ENCODE measurements at places on chromosomes 1 and 21. TPM values are rescaled to one million over a fixed set of nuclear protein-coding genes. Genes with fewer than 3 reads are reported as not detected.

The KCNJ9 gene
- not detected for total RNA-seq

The AMY2A gene
- total RNA-seq = 1.7 TPM

The VANGL2 gene
- 3.4 TPM for total RNA-seq

The IGSF5 gene
- total RNA-seq = 2.9 TPM

The KCNA3 gene
- total RNA-seq = 1.5 TPM

GRCh38 chr1:240591564-240591963, 20.4 kb downstream of the GREM2 start:
- H3K27ac ChIP-seq = no peak overlapping the region
- H3K4me1 ChIP-seq = no peaks in the 10 kb centered on the region
- no peaks in the 10 kb centered on the region for H3K27me3 ChIP-seq
- no peak for DNase-seq
- no peak overlapping the region for H3K4me3 ChIP-seq

DNA sequence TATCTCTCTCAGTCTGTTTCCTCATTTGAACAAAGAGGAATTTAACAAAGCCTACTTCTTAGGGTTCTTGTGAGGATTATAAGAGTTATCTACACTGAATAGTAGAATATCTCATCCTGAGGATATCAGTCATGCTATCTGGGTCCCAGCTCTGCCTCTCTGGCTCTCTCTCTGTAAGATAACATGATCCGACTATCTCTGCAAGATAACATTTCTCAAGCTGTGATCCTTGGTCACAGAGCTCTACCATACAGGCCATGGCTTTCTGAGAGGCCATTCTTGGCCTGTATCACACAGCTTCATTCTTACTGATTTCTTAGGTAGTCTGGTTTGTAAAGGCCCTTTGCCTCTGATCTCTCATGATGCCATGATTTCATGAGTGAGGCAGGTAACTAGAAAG, 71.0 kb upstream of the TRABD2B start:
- H3K4me3 ChIP-seq = no peak overlapping the region
- no peak overlapping the region for H3K27ac ChIP-seq
- DNase-seq = no peak
- no peaks in the 10 kb centered on the region for H3K27me3 ChIP-seq
- H3K36me3 ChIP-seq = no peaks in the 10 kb centered on the region
- no peaks in the 10 kb centered on the region for H3K4me1 ChIP-seq

GRCh38 chr1:1200876-1201810, 5.2 kb downstream of the TNFRSF18 start:
- peaks cover 18% of the 10 kb centered on the region for H3K4me1 ChIP-seq
- no peak for DNase-seq
- H3K36me3 ChIP-seq = no peaks in the 10 kb centered on the region
- no peaks in the 10 kb centered on the region for H3K27me3 ChIP-seq
- peak overlapping the region; percentile 26 for H3K27ac ChIP-seq

- DNase-seq = no peak
- H3K4me1 ChIP-seq = no peaks in the 10 kb centered on the region
- H3K4me3 ChIP-seq = no peak overlapping the region
- H3K27ac ChIP-seq = no peak overlapping the region
- no peaks in the 10 kb centered on the region for H3K36me3 ChIP-seq
Measured at GRCh38 chr1:205668951-205669340, 11.4 kb downstream of the SLC45A3 start.

DNA sequence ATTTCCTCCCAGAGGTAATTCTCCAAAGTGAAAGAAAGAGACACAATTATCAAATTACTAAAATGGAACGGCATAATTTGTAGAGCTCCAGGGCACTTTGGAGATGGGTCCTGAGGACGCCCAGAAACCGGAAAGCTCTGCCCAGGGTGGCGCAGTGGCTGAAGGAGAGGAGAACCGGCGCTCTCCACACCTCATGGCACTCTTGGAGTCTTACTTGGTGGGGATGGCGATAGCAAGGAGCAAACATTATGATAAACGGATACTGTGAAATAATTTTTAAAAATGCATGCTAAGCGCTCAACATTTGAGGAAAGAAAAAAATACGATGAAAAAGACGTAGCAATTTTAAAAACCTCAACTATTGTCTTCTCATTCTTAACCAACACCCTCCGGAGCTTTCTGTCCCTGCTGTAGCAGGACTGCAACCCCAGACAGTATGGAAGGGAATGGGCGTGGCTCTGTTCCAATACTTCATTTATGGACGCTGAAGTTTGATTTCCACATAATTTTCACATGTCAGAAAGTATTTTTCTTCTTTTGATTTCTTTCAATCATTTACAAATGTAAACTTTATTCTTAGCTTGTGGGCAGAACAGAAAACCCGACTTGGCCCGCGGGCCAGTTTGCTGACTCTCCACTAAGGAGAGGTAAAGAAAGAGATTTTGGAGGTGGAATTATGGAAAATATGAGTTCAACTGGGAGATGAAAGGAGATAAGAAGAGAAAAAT, 1.1 kb downstream of the S100A11 start:
- peaks cover 22% of the 10 kb centered on the region for H3K36me3 ChIP-seq
- DNase-seq = no peak
- peak overlapping the region; percentile 80 for H3K27ac ChIP-seq
- peak overlapping the region; percentile 70 for H3K4me3 ChIP-seq
- H3K27me3 ChIP-seq = no peaks in the 10 kb centered on the region

- no peaks in the 10 kb centered on the region for H3K36me3 ChIP-seq
- no peaks in the 10 kb centered on the region for H3K27me3 ChIP-seq
- no peak overlapping the region for H3K27ac ChIP-seq
Measured at GRCh38 chr21:29394051-29394450, 95.3 kb downstream of the BACH1 start.

GRCh38 chr1:27528818-27529703, 39.1 kb upstream of the WASF2 start:
- H3K27ac ChIP-seq = peak overlapping the region; percentile 97
- no peaks in the 10 kb centered on the region for H3K27me3 ChIP-seq
- peaks cover 6% of the 10 kb centered on the region for H3K36me3 ChIP-seq
- H3K4me1 ChIP-seq = peaks cover 59% of the 10 kb centered on the region
- DNase-seq = peak; percentile 88

DNA sequence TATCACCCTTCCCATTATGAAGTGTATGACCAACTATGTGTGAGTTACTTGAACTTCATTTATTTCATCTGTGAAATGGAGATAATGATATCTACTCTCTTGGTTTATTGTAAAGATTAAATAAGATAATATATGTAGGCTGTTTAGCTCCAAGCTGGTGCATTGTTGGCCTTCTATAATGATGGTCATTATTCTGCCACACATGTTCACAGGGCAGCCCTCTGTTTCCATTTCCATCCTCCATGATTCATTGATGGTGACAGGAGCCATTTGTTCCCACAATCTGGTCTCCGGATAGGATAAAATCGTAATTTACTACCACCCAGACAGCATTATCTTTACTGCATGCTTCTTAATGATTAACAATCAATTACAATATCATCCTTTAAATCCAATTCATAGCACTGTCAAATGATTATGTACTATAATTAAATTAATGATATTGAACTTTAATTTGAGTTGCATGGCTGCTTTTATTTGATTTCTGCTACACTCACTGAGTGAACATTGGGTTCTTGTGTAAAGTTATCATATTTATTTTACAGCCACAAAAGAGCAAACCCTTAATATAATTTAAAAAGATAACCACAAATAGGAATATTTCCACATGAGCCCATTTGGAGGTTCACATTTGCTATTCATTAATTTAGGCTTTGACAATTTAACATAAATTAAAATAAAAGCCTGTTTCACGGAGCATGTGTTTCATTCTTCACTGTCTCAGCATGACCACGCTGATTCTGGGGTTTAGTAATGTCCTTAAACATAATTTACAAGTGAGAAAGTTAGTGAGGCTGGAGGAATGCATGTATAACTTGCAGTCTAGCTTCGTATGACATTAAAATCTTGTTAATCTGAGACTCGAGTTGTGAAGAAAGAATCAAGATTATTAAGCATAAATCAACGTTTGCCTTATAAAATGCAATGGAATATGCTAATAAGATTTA, 596.4 kb upstream of the ZRANB2 start:
- H3K36me3 ChIP-seq = no peaks in the 10 kb centered on the region
- no peak for DNase-seq
- no peak overlapping the region for H3K27ac ChIP-seq
- no peak overlapping the region for H3K4me3 ChIP-seq
- H3K4me1 ChIP-seq = no peaks in the 10 kb centered on the region

DNA sequence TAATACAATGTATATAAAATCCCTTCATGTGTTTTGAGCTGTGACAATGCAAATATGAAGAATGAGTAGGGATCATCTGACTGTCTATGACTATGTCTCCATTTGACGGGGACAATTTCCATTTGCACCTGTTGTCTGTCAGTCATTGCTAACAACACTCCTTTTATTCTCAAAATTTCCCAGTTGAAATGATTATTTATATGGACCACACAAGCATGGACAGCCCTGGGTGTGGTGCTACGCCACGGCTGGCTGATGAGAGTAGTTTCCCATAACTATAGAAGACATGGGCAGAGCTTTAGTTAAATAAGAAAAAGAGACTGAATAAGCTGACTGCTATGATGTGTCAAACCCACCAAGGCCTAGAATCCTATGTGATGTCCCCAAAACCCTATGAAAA, 135.8 kb downstream of the MAP3K21 start:
- no peak overlapping the region for H3K27ac ChIP-seq
- DNase-seq = no peak
- no peaks in the 10 kb centered on the region for H3K36me3 ChIP-seq
- no peak overlapping the region for H3K4me3 ChIP-seq
- no peaks in the 10 kb centered on the region for H3K27me3 ChIP-seq
- no peaks in the 10 kb centered on the region for H3K4me1 ChIP-seq

GRCh38 chr1:7967196-7967595, 5.7 kb downstream of the PARK7 start:
- H3K4me1 ChIP-seq = peaks cover 33% of the 10 kb centered on the region
- no peak for DNase-seq
- H3K4me3 ChIP-seq = no peak overlapping the region

- H3K27ac ChIP-seq = no peak overlapping the region
- DNase-seq = no peak
Measured at GRCh38 chr1:58434607-58435006, 111.9 kb downstream of the OMA1 start.

- H3K27me3 ChIP-seq = no peaks in the 10 kb centered on the region
- no peak overlapping the region for H3K27ac ChIP-seq
- no peak for DNase-seq
- H3K36me3 ChIP-seq = no peaks in the 10 kb centered on the region
- H3K4me1 ChIP-seq = no peaks in the 10 kb centered on the region
Measured at GRCh38 chr1:172084876-172085275, 243.6 kb downstream of the DNM3 start.

- no peaks in the 10 kb centered on the region for H3K36me3 ChIP-seq
- H3K4me3 ChIP-seq = no peak overlapping the region
- DNase-seq = no peak
- no peaks in the 10 kb centered on the region for H3K4me1 ChIP-seq
- H3K27me3 ChIP-seq = no peaks in the 10 kb centered on the region
Measured at GRCh38 chr1:207647671-207648333, 2.9 kb downstream of the CR1L start.

DNA sequence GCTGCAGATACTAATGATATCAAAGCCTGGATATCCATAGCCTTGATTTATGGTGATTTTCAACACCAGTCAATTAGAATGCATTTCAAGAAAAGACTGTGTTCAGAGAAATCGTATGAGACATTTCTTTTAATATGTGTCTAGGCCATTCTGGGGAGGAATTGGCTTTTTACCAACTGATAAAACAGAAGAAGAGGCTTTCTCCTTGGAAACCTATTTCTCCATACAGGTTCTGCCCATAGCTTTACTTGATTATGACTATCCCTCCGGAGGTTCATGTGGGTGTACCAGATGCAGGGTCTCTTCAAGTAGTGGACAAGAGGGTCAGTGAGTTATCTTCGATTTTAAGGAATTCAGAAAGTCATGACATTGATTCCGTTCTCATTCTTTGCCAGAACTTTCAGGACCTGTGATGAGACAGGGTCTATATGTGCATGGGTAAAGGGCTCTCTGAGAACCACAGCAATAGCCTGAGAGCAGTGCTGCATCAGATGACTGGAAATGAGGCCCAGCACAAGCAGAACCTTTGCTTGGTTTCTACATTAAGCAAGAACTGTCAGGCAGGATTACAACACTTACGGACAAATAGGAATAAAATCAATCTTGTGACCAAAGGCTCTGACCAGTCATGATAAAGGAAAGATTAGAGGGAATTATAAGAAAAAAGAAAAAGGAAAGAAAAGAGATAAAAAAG, 263.7 kb upstream of the SGIP1 start:
- no peaks in the 10 kb centered on the region for H3K4me1 ChIP-seq
- peak overlapping the region; percentile 82 for H3K27ac ChIP-seq
- DNase-seq = no peak
- H3K4me3 ChIP-seq = no peak overlapping the region

GRCh38 chr1:17020502-17020901, 8.8 kb upstream of the ATP13A2 start:
- no peak overlapping the region for H3K27ac ChIP-seq
- no peaks in the 10 kb centered on the region for H3K27me3 ChIP-seq
- DNase-seq = no peak
- peaks cover 77% of the 10 kb centered on the region for H3K36me3 ChIP-seq
- H3K4me3 ChIP-seq = no peak overlapping the region

GRCh38 chr1:27152004-27152828, 2.7 kb downstream of the SLC9A1 start:
- no peaks in the 10 kb centered on the region for H3K27me3 ChIP-seq
- no peak for DNase-seq
- no peaks in the 10 kb centered on the region for H3K4me1 ChIP-seq
- peak overlapping the region; percentile 90 for H3K27ac ChIP-seq

- no peaks in the 10 kb centered on the region for H3K4me1 ChIP-seq
- H3K36me3 ChIP-seq = peaks cover 34% of the 10 kb centered on the region
- no peak for DNase-seq
- H3K27me3 ChIP-seq = no peaks in the 10 kb centered on the region
- no peak overlapping the region for H3K4me3 ChIP-seq
Measured at GRCh38 chr1:151661751-151662150, 49.9 kb downstream of the SNX27 start.

- DNase-seq = peak; percentile 85
- no peaks in the 10 kb centered on the region for H3K36me3 ChIP-seq
- H3K27ac ChIP-seq = peak within 1 kb of the TSS; percentile 76
- peaks cover 70% of the 10 kb centered on the region for H3K4me1 ChIP-seq
- H3K27me3 ChIP-seq = no peaks in the 10 kb centered on the region
- H3K4me3 ChIP-seq = peak within 1 kb of the TSS; percentile 53
Measured at GRCh38 chr1:31703431-31704270, at the start of gene COL16A1. TSS of gene COL16A1 (minus strand) at chr1:31704017. CDS start at chr1:31702193, 1,824 bp downstream.

GRCh38 chr21:35716876-35717565, 343.3 kb downstream of the SETD4 start:
- no peak overlapping the region for H3K27ac ChIP-seq
- H3K4me3 ChIP-seq = no peak overlapping the region
- H3K27me3 ChIP-seq = no peaks in the 10 kb centered on the region
- DNase-seq = no peak
- H3K4me1 ChIP-seq = no peaks in the 10 kb centered on the region
- H3K36me3 ChIP-seq = no peaks in the 10 kb centered on the region

- H3K27ac ChIP-seq = no peak overlapping the region
- DNase-seq = no peak
- no peak overlapping the region for H3K4me3 ChIP-seq
- H3K36me3 ChIP-seq = no peaks in the 10 kb centered on the region
Measured at GRCh38 chr1:228884196-228884595, 148.9 kb downstream of the RHOU start.

All from right atrium auricular region (tissue), 2 donors.